ENCODE measurements at places on chromosomes 1 and 21.

DNA sequence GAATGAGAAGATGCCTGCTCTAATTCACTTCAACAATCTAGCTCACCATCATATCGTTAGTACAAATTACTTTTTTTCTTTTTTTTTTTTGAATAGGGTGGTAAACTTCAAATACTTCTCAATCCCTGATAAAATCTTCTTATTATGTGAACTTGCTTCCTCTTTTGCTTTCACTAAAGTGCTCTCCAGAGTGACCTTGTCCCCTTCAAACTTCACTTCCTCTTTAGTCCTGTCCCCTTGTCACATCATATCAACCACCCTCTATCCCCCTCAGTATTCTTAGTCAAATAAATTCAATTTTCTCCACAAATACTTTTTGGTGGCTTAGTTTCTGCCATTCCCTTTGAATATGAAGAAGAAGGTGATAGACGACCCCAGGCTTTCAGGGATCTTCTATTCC, 124.9 kb upstream of the PLXNA2 start:
- H3K36me3 ChIP-seq, result no peaks in the 10 kb centered on the region
- no peak overlapping the region for H3K4me3 ChIP-seq
- no peaks in the 10 kb centered on the region for H3K27me3 ChIP-seq
- no peaks in the 10 kb centered on the region for H3K4me1 ChIP-seq
- no peak overlapping the region for H3K27ac ChIP-seq

DNA sequence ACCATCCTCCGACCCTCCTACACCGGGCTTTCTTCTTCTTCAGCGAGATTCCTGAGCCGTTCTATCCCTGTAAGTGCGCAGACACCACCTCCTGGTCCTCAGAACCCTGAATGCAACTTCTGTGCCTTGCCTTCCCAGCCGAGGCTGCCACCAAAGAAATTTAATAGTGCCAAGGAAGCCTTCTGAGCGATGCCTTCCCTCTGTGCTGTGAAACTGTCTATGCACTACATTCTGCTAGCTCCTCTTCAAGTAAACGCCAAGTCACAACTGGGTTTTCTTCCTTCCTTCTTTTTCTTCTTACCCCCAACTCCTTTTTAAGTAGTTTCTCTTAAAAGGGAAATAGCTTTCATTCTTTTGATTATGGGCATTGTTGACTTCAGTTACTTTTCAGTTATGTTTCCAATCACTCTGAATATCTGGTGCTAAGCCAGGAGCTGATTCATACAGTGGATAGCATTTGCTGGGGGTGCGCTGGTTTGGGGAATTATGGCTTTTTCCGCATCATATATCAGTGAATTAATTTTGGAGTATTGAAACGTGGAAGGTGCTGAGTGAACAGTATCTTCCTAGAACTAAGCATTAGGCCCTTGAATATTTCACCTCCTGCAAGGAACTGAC, 38.6 kb upstream of the GPR88 start:
- H3K27me3 ChIP-seq, result peaks cover 66% of the 10 kb centered on the region
- H3K36me3 ChIP-seq, result peaks cover 52% of the 10 kb centered on the region
- H3K4me1 ChIP-seq, result no peaks in the 10 kb centered on the region
- no peak overlapping the region for H3K4me3 ChIP-seq

GRCh38 chr1:152018537-152018936, 18.3 kb downstream of the S100A11 start:
- H3K27me3 ChIP-seq, result no peaks in the 10 kb centered on the region
- DNase-seq, result no peak
- H3K4me1 ChIP-seq, result peaks cover 22% of the 10 kb centered on the region

DNA sequence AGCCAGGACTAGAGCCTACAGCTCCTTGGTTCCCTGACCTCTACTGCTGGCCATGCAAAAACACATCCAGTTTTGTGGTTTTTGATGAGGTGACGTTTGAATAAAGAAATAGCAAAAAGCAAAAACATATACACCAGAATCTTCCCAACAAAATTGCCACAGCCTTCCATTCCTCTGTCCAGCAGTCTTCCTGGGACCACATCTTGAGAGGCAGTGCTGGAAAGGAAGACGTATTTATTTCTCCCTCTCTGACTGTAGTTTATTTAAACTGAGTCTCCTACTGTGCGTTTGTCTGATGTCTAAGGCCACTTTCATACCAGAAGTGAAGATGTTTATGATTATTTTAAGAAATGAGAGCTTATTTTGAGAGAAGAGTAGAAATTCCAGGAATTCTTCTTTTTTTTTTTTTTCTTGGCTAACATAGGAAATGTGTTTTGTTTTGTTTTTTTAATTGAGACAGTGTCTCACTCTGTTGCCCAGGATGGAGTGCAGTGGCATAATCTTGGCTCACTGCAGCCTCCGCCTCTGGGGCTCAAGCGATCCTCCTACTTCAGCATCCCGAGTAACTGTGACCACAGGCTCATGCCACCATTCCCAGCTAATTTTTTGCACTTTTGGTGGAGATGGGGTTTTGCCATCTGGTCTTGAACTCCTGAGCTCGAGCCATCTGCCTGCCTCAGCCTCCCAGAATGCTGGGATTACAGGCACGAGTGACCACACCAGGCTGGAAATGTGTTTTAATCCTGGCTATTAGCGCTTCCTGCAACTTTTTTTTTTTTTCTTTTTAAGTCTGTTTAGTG, 118.5 kb downstream of the ITSN1 start:
- no peaks in the 10 kb centered on the region for H3K27me3 ChIP-seq
- peak overlapping the region; percentile 31 for H3K27ac ChIP-seq
- no peak overlapping the region for H3K4me3 ChIP-seq
- H3K4me1 ChIP-seq, result peaks cover 20% of the 10 kb centered on the region

GRCh38 chr21:36023092-36023480, 37.2 kb downstream of the SETD4 start:
- no peak for DNase-seq
- no peaks in the 10 kb centered on the region for H3K36me3 ChIP-seq
- no peak overlapping the region for H3K4me3 ChIP-seq
- no peaks in the 10 kb centered on the region for H3K4me1 ChIP-seq
- H3K27ac ChIP-seq, result peak overlapping the region; percentile 58
- H3K27me3 ChIP-seq, result no peaks in the 10 kb centered on the region

Data from esophagus squamous epithelium (tissue), 5 donors.